NCI-H524 (cell line): ENCODE measurements at places on chromosomes 1 and 21.

DNA sequence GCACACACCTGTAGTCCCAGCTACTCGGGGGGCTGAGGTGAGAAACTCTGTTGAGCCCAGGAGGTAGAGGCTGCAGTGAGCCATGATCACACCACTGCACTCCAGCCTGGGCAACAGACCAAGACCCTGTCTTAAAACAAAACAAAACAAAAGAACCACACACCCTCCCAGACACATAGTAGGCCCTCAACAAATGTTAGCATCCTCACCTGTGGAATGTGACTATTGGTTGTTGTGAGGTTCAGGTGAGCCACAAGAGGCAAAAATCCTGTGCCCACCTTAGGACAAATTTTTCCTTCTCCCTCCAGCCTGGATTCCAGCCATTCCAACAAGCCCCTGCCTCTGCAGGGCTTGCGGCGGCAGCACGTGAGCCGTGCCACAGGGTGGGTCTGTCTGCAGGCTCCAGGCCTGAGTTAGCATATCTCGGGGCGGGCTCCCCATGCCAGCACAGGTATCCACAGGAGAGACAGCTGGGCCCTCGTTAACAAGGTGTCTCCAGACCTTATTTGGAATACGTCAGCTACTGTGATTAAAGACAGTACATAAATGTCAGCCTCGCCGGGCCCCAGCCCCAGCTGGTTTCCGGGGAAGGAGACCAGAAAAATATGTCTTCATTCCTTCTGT is 17.4 kb downstream of the C1QB start:
- DNase-seq, result no peak

DNA sequence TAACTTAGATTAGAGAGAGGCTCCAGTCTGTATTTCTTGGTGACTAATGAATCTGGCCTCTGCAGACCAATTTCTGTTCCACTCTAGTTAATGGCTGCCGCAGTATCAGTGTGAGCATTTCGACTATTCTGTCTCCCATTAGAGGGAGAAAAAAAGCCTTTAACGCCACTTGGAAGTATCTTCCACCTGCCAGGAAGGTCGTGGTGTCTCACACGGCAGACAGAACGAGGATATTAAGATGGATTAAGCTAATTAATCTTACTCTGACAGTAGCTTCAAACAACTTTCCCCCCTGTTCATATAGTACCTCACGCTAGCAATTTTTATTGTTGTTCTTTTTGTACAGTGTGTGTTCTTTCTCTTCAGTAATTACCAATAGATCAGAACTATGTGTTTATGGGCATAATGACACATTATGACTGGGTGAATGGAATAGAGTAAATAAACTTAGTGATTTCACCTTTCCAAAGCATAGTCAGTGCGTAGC is 153.8 kb downstream of the ADGRL2 start:
- DNase-seq, result peak; percentile 82

DNA sequence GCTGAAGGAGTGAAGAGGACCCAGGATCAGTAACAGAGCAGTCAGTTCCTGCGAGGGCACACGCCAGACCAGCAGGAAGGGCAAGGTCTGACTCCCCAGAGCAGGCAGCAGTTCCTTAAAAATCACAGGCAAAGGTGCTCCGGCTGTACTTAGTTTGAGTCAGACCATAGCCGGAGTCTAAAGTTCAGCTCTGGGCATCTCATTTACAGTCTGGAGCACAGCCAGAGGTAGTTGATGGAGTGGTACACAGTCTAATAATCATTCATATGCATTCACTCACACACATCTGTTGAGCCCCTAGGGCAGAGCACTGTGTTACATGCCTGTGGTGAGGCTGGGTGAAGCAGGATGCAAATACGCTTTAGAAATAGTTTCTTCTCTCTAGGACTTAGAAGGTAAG is 7.3 kb upstream of the AMIGO1 start:
- no peak for DNase-seq

GRCh38 chr1:161157867-161158266 is 1.4 kb upstream of the USP21 start:
- DNase-seq, result no peak

DNA sequence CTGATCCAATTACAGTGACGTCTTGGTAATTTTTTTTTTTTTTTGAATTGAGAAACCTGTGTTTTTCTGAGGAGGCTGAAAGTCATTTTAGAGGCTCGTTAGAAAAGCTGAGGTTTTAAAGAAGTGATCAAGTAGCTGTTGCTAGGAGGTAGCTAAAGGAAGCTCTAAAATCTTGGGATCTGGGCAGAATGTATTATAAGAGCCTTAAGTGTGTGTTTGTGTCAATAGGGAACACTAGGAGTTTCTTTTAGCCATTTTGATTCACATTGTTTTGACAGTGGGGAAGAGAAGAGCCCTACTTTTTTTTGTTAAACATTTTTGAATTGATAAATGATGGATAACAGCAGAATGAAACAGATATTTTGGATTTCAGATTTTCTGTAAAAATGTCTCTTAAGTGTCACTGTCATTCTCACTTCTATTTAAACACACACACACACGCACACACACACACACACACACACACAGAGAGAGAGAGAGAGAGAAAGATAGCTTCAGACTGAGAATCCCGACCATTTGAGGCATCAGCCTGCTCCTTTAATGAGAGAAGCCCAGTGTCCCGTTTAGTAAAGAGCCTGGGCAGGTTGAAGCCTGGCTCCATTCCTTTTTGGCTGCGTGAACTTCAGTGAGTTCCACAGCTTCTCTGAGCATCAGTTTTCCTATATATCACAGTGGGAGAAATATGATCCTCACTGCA is 79.1 kb upstream of the GPR88 start:
- no peak for DNase-seq

DNA sequence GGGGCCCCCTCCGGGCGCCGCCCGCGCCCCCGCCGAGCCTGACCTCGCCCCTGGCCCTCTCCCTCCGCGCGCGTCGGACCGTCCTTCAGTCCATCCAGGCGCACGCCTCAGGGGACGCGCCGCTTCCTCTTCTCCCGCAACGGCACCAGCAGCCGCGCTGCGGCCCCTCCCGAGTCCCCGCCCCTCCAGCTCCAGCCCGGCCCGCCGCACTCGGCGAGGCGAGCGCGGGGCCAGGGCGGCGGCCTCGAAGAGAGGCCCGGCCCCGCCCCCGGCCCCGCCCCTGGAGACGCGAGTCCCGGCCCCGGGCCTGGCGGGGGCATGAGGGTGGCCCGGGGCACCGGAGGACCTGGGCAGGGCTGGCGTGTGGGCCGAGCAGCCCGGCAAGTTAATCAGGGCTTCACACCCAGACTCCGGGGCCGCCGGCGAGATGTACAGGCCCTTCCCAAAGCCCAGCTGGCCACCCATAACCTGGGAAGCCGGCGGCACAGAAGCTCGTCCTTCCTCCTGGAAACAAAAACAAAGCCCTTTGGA is at the start of gene IGSF3:
TSS of gene IGSF3 (minus strand) at position 159 of the 531 bp plus-strand sequence. CDS start 1,407 bp downstream, outside the sequence.
- no peak for DNase-seq

GRCh38 chr1:212368073-212368484 is 46.6 kb downstream of the PACC1 start:
- DNase-seq, result peak; percentile 48

DNA sequence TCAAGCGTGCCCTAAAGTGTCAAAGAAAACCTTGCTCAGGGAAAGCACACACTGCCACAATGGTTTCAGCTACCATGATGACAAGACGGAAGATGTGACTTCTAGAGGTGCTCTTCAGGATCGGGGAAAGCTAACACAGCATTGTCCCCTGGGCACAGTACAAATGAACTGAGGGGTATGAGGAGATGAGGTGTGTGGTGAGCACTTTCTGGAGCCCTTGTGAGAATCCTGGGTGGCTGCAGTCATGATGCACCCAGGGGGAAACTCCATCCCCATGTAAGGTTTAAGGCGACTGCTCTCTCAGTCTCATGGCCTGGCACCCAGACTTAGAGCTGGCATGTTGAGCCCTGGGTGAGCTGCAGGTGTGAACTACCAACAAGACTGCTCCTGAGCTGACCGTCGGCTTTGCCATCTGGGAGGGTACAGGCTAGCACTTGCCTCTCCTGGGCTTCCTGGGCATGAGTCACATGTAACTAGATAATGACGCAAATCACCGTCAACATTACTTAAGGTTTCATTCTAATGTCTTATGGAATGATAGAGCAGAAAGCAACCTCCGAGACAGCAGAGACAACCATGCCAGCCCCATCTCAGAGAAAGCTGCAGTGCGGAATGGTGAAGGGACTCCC is 144.6 kb downstream of the CLIC6 start:
- DNase-seq, result no peak

GRCh38 chr1:207284209-207284897 is 37.1 kb upstream of the CD55 start:
- no peak for DNase-seq

DNA sequence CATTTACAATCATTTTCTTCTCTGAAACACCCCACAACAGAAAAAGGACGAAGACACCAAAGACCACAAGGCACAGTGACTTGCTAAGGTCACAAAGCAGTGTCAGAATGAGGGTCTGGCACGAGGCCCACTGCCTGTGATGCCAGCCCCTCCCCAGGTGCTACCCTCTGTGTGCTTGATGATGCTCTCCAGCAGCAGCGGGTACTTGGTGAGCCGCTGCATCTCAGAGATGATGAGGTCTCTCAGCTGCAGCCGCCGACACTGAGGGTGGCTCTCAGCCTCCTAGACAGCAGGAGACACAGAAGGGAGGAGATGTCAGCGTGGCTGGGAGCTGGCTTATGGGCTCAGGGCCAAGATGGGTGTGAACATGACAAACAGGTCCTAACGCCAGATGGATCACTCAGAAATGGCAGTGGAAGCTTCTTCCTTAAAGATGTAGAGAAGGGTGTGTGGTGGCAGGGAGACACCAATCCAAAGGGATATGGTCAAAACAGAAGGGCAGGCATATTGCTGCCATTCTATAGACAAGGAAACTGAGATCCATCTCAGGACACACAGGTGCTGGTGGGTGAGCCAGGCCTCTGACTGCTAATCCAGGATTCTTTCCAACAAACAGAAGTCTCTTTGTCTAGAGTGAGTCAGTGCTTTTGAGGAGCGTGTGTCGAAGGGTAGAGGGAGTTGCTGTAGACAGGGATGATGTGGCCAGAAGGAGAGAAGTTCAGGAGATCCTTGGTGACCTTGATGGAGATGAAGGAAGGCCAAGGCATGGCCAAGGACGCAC is 25.6 kb downstream of the LRRC71 start:
- DNase-seq, result peak; percentile 32

GRCh38 chr21:37380349-37381323 is 14.1 kb downstream of the DYRK1A start:
- DNase-seq, result peak; percentile 83

GRCh38 chr21:35127851-35128250 is 78.7 kb upstream of the RUNX1 start:
- no peak for DNase-seq

- DNase-seq, result peak; percentile 48
These were observed 457 bp downstream of the VAV3 start for GRCh38 chr1:107964336-107965109.

DNA sequence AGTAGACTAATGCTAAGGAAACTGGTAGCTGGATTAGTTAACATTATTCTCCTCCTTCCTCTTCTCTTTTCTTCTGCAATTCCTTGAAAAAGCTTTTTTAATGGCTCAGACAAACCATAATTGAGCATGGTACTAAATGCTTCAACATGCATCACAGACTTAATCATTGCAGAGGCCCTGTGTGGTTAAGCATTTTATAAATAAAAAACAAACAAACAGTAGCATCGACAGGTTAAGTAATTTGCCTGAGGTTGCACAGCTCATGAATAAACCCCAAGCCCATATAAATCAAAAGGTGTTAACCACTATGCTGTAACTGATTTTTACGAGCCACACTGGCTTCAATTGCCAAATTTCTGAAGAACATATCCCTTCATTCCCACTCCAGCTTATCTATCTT is 462.1 kb downstream of the LMO4 start:
- DNase-seq, result no peak

GRCh38 chr1:14989931-14990728 is 163.4 kb upstream of the TMEM51 start:
- no peak for DNase-seq

DNA sequence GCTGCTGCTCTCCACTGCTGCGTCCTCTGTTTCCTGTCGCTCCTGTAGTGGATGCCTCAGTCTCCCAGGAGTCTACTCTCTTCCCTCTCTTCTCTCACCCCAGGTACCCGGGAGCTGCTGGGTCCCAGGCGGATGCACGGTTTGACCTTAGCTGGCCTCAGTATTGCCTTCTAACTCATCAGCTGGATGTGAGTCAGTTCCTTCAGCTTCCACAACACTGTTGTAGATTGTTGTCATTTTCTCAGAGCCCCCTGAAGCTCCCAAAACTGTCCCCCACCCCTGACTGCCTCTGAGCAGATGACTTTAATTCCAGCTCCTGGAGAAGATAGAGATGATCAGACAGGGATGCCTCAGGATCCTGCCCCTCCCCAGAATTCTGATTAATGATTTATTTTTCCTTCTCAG is 7.2 kb downstream of the CNIH3 start:
- DNase-seq, result no peak

GRCh38 chr21:14086553-14086952 is 124.2 kb downstream of the LIPI start:
- DNase-seq, result no peak

DNA sequence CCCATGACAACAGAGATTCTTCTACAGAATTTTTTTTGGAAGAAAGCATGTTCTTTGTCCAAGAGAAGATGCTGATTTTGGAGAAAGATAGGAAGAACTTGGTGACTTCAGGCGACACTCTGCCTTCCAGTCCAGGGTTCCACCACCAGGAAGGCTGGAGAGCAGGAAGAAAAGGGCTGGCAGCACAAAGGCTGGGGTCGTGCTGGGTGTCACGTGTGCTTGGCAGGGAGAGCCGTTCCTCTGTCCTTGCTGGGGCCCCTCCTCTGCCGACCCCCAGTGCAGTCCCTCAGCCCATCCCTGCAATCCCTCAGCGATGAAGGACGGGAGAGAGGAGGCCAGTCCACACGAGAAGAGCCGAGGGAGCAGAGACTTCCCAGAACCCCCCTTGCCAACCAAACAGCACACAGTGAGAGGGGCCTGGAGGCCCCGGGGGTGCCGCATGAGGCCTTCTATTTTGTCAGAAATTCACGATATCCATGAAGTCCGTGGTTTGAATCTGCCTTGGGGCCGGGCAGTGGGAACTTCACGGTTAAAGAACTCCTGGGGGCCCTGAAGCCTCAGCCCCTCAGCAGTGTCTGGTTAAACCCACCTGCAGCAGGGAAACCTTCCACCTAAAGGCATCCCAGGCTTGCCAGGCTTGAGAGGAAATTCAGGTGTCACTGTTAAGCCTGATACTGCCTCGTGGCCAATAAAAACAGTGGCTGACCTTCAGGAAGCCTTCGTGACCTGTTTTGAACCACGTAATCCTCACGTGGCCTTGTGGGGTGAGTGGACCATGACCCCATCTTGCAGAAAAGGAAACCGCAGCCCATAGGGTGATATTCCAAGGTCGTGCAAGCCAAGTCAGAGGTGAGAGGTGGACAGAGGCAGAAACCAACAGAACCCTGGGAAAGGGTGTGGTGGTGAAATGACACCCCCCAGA is 3.4 kb downstream of the KRTAP10-12 start:
- no peak for DNase-seq
